Activated CD4-positive, alpha-beta T cell treated with anti-CD3 and anti-CD28 coated beads for 1 hour (primary cell): ENCODE measurements at places on chromosomes 11 and 22.

DNA sequence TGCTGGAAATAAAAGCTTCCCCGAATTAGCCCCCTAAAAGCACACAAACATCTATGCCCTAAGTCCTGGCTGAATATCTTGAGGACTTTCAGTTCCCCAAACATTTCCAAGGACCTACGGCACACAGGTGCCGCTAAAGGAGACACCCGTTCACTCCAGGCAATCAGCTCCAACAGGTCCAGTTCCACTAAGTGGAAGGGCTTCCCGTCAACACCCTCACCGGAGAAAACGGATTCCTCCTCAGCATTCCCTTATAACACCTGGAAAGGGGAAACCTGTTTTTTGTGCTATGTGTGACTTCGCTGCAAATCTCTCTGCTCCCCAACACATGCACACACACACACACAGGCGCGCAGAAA, 3.9 kb downstream of the TENM4 start:
- DNase-seq, result no peak

DNA sequence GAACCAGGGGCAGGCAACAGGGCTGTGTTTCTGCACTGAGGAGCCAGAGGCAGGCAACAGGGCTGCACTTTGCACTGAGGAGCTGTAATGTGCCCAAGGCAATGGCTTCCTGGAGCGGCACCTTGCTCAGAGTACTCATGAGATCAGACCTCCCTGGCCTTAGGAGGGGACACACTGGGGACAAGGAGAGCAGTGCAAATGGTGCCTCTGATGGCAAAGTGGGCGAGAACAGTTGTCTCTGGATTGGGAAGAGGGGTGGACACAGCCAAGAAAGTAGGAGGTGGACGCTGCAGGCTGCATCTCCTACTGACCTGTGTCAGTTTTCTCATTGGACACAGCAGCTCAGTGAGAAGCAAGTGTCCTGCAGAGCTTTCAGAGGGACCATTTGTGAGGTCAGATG, 1443.3 kb downstream of the TBC1D22A start:
- DNase-seq, result no peak

DNA sequence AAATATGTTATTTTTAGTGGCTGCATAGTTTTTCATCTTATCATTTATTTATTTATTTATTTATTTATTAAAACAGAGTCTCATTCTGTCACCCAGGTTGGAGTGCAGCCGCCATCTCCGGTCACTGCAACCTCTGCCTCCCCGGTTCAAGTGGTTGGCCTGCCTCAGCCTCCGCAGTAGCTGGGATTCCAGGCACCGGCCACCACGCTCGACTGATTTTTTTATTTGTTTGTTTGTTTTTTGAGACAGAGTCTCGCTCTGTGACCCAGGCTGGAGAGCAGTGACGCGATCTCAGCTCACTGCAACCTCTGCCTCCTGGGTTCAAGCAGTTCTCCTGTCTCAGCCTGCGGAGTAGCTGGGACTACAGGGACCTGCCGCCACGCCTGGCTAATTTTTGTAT, 262.9 kb upstream of the DDI1 start:
- DNase-seq, result no peak

DNA sequence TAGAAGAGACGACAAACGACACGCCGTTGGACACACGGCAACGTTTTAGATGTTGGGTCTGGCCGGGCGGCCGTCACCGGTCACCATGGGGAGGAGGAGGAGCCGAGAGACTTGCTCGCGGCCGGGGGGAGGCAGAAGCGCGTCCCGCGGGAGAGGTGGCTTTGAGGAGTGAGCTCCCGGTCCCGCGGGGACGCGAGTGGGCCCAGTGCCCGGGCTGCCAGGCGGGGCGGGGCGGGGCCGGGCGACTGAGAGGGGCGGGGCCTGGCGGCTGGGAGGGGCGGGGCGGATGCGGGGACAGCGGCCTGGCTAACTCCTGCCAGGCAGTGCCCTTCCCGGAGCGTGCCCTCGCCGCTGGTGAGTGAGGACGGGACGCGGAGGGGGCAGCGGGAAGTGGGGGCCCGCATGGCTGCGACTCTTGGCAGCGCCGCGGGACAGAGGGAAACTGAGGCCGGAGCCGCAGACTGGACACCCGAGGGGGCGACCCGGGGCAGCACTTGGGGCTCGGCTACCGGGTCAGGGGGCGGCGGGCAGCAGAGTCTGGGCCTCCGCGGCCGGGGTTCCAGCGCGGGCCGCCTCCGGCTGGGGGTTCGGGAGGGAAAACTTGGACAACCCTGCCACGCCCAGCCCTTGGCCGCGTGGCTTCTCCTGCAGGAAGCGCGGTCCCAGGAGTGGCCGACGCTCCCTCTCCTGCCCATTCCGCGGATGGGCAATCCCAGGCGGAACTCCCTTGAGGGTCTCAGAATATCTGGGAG, at the start of gene TSPO:
TSS of gene TSPO (plus strand) at position 309 of the 752 bp plus-strand sequence. CDS start 7,680 bp downstream, outside the sequence.
- DNase-seq, result peak; percentile 45

DNA sequence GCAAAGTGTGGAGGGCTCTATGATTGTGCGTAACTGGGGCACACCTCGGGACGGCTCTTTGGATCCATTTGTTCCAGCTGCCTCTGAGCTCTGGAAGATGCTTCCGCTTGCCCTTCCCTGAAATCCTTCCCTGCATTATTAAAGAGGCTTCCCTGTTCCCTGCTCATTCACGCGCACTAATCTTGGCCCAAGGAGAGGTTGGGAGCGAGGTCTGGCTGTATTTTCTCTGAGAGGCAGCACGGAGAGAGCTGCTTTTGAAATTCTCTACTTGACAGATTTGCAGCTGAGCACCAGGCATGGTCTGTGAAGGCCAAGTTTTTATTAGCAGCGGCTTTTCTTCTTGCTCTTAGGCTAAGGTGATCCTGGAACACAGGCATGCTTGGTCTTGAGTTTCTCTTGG, 94.8 kb upstream of the NTM start:
- DNase-seq, result no peak

- no peak for DNase-seq
These were observed 6.3 kb downstream of the CD44 start for GRCh38 chr11:35145271-35145670.

DNA sequence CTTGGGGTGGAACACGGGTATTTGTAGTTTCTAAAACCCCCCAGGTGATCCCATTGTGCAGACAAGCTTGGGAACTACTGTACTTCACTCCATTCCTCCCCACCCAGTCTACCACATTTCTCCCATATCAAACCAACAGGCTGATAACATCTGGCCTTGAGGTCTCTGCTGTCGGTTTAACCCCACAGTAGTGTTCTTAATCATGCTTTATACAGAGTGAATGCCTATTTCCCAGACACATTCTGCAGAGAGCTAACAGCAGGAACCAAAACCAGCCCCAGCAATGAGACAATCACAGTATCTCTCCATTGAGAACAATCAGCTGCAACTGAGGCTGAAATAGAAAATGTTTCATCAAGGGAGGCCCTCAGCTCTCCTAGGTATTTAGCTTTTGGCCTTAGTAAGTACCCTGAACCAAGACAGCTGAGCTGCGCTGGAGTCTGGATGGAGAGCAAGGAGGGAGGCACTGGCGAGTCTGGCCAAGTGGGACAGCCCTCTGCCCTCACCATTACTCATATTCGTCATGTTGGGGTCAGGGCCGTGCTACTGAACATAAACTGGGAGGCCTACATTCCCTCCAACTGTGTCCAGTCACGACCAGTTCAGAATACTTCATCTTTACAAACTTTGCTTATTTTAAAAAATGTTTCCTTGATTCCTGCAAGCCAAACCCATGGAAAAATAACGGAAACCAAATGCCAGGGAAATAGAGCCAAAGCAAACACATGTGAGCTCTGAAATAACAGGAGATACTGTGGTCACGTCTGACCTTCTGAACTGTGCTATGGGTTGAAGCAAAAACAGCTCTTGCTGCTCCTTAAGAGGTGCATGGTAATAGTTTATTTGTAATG, 81.0 kb downstream of the CCDC34 start:
- no peak for DNase-seq
